Gastroesophageal sphincter (tissue), 4 donors: ENCODE measurements at places on chromosomes 6 and 20. TPM values are rescaled to one million over a fixed set of nuclear protein-coding genes. Genes with fewer than 3 reads are reported as not detected.
A peak's percentile ranks its signal among the peaks of the same experiment; 100 is the strongest.

The CENPB gene
- 200 TPM for total RNA-seq

DNA sequence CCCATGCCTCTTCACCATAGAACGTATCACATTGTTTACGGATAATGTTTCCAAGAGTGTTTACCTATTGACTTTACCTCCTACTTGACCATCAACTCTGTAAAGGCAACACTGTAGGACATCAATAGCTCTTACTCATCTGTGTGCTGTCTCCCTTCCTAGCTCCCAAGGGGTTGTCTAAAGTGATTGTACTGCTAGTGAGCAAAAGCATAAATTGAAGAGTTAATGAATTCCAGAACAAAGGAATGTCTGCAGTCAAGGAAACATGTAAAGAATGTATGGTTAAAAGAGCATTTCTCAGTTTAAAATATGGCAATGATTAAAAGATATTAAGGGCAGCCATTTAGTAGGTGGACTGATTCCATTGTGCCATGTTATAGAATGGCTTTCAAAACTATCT is 985.4 kb downstream of the TBC1D32 start:
- H3K27ac ChIP-seq, result no peak overlapping the region
- no peak for ATAC-seq
- H3K4me1 ChIP-seq, result no peaks in the 10 kb centered on the region
- no peaks in the 10 kb centered on the region for H3K27me3 ChIP-seq

GRCh38 chr6:148192310-148192709 is 150.3 kb upstream of the SASH1 start:
- H3K27me3 ChIP-seq, result no peaks in the 10 kb centered on the region
- no peaks in the 10 kb centered on the region for H3K36me3 ChIP-seq
- ATAC-seq, result peak; percentile 73
- no peak overlapping the region for H3K4me3 ChIP-seq

The SLC32A1 gene
- total RNA-seq, result not detected

GRCh38 chr20:21182832-21183563 is 57.1 kb downstream of the KIZ start:
- no peak overlapping the region for H3K27ac ChIP-seq
- H3K27me3 ChIP-seq, result no peaks in the 10 kb centered on the region

The FAM209B gene
- total RNA-seq, result not detected

GRCh38 chr20:13322621-13323020 is 101.5 kb downstream of the ISM1 start:
- H3K36me3 ChIP-seq, result no peaks in the 10 kb centered on the region
- no peaks in the 10 kb centered on the region for H3K4me1 ChIP-seq
- H3K27ac ChIP-seq, result no peak overlapping the region
- ATAC-seq, result peak; percentile 17

DNA sequence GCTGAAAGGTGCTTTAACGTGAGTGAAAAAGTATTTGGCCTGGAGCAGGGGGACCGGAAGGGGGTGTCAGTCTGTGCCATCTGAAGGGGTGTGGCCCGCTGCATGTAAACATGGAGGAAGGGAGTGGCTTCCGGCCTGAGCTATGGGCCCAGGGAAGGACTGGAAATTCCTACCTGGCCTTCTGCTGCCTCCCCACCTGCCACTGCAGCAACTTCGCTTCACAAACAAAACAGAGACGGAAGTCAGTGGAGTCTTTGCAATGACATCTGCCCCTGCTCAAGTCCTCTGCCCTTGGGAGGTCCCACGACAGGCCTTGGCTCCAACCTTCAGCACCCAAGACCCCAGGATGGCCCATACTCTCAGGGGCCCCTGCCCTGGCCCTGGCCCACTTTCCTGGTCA is 28.1 kb upstream of the FOXP4 start:
- no peak for ATAC-seq
- H3K27ac ChIP-seq, result no peak overlapping the region
- H3K4me3 ChIP-seq, result no peak overlapping the region
- no peaks in the 10 kb centered on the region for H3K36me3 ChIP-seq

GRCh38 chr6:21019614-21020013 is 485.4 kb downstream of the CDKAL1 start:
- no peak overlapping the region for H3K27ac ChIP-seq
- H3K27me3 ChIP-seq, result no peaks in the 10 kb centered on the region
- no peaks in the 10 kb centered on the region for H3K36me3 ChIP-seq
